Stimulated activated CD4-positive, alpha-beta T cell treated with anti-CD3 and anti-CD28 coated beads, Interleukin-4, amount 100 ng/mL, for 24 hours (primary cell): ENCODE measurements at places on chromosomes 4 and X.

DNA sequence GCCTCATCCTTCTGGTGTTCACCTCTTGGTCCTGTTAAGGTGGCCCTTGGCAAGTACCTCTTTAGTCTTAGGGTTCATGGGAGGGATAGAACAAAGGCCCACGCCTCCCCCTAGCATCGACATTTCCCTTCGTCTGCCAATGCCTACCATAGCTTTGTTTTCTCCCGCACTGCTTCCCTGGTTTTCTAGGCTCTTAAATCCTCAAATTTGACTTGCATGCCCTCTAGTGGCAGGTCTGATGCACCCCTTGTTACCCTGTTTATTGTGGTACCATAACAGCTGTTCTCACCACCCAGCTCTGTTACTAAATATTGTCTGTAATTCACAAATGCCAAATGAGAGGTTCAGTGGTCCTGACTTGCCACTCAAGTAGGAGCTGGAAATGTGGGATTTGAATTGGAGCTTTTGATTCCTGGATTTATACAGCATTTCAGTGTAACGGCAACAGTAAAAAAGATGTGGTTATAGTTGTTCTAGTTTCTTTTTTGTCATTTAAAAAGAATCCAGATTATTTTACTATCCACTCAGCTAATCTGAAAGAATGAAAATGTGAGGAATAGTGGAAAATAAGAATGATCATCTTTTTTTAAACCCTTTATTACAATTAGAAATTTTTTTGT, 100.1 kb downstream of the REPS2 start:
- DNase-seq, result peak; percentile 46

- no peak for DNase-seq
Observed at GRCh38 chr4:8280158-8280875, 10.8 kb downstream of the HTRA3 start.

DNA sequence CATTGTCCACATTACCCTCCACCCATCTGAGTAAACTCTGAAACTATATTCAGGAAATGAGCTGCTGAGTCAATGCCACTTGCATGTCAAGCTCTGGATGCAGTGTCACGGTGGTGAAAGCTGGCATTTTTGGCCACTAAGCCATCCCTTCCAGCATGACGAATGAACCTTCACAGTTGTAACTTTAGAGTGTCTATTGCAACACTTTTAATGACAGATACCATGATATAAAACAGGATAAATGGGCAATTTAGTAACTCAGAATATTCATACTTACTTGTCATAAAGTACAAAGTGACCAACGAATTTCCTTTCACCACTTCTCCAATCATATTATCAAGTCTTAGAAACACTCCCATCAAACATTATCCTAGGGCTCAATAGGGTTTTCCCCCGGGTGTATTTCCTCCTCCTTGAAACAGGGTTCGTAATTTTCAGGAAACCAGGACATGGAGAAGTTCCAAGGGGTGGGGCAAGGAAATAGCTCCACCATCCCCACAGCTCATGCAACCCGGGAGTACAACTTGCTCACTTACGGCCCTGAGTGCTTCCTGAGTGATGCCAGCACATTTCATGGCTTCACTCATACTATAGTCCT, 73.1 kb downstream of the MTHFD2L start:
- DNase-seq, result peak; percentile 3

- no peak for DNase-seq
Observed at GRCh38 chr4:99655308-99656081, 2.1 kb downstream of the C4orf54 start.

GRCh38 chrX:96455078-96455477, 229.6 kb upstream of the DIAPH2 start:
- DNase-seq, result no peak
